ENCODE measurements at places on chromosomes 11 and 22. TPM values are rescaled to one million over a fixed set of nuclear protein-coding genes. Genes with fewer than 3 reads are reported as not detected.

Gene PGA3
- total RNA-seq: not detected

Gene TRIM64C
- not detected for total RNA-seq

Gene OR51G2
- total RNA-seq: not detected

Gene TMEM45B
- total RNA-seq: 1.1 TPM

Gene KREMEN1
- total RNA-seq: 0.10 TPM

Gene FGF3
- total RNA-seq: not detected

Data from CD4-positive, CD25-positive, alpha-beta regulatory T cell (primary cell).